ENCODE measurements at places on chromosomes 7 and 10. TPM values are rescaled to one million over a fixed set of nuclear protein-coding genes. Genes with fewer than 3 reads are reported as not detected.

COL1A2 gene
- total RNA-seq: 252 TPM

MYL10 gene
- not detected for total RNA-seq

INA gene
- total RNA-seq: not detected

SHTN1 gene
- 43.1 TPM for total RNA-seq

FAM25A gene
- total RNA-seq: not detected

COA1 gene
- total RNA-seq: 43.3 TPM

UTF1 gene
- not detected for total RNA-seq

OLAH gene
- total RNA-seq: 1.7 TPM

Data from lower lobe of right lung (tissue), 2 donors.